ENCODE measurements at places on chromosomes 3 and 15.

- DNase-seq: no peak
These were observed 8.9 kb downstream of the HGD start for GRCh38 chr3:120673116-120673515.

DNA sequence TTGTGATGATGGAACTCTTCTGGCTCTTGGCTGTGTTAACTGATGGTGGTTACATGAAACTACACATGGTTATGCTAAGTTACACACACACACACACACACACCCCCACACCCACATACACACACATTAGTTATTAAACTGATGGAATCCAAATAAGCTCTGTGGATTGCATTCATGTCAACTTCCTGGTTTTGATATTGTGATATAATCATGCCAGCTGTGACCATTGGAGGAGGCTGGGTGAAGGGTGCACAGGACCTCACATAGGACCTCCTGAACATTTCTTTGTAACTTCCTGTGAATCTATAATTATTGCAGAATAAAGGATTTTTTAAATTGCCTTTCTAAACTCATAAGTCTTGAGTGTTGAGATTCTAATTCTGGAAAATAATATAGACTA lies 58.9 kb upstream of the LIMD1 start:
- no peak for DNase-seq

DNA sequence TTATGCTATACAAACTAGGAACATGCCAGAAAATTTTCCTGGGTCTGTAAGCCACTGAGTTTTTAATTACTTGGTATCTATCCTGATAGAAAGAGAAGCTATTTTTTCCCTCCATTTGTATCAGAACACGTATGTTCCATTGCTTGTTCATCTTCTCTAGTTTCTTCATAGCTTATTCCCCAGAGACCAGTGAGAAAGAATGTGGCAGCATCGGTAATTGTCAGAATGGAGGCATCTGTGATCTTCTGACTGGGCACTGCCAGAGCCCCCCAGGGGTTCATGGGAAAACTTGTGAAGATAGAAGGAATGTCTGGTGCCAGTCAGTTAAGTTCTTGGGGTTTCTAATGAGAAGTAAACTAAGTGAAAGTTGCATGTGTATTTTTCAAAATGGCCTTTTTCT lies 720.2 kb upstream of the GOLIM4 start:
- no peak for DNase-seq

- DNase-seq: no peak
These were observed 206.4 kb downstream of the STAG1 start for GRCh38 chr3:136545664-136546268.

DNA sequence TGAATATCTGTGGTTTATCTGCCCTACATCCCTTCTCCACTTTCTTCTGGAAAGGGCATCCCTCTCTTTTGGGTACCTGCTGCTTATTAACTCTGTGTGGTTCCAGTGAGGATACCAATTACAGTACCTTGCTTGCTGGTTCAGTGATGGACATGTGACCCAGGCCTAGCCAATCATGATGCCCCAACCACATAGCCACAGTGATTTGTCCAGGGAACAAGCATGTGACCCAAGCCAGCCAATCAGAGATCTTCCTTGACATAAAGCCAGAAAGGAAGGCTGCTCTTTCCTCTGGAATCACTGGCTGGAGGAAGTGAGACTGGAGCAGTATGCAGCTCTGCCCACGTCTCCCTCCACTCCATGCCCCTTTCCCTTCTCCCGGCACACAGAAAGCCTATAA lies 10.9 kb upstream of the TMEM158 start:
- DNase-seq: no peak

GRCh38 chr3:122188737-122189136 lies 5.3 kb downstream of the CASR start:
- DNase-seq: no peak

DNA sequence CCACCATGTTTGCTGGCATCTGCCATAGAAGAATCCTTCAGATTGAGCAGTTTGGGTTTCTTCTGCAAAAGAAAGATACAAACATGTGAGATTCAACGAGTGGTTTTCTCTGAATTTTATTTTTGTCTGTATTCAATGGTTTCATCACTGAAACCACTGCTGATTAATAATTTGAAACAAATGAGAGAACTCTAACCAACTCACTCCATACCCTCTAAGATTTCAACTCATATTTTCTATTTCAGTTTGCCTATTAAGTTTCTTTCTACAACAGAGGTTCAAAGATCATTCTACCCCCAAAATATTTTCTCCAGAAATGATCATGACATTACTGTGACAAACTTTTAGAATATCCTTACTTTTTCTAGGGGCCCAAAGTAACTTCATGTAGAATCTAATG lies 38.7 kb upstream of the MAN2C1 start:
- DNase-seq: no peak

GRCh38 chr15:95365511-95366107 lies 964.9 kb upstream of the NR2F2 start:
- DNase-seq: no peak

GRCh38 chr15:71044006-71044405 lies 71.3 kb upstream of the THSD4 start:
- no peak for DNase-seq

GRCh38 chr3:100499651-100500050 lies 7.2 kb downstream of the TMEM45A start:
- no peak for DNase-seq

DNA sequence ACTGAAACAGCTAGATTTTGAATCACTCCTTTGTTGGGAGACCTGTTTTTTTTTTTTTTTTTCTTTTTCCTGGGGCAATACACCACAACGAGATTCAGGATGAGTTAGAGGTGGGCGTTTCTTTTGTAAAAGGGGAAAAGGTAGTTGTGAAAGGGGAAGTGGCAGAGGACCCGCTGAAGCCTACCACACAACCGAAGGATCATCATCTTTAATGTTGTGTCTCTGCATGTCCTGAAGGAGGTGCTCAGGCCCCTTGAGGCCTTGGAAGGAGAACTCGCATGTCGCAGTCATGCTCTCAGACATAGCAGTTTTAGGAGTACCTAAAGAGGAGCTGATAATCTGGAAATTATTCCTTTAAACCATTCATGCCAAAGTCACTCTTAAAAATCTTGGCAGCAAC lies 137.9 kb upstream of the LRIG1 start:
- no peak for DNase-seq

GRCh38 chr3:150748684-150749047 lies 14.3 kb downstream of the SIAH2 start:
- DNase-seq: no peak

- no peak for DNase-seq
These were observed 170.1 kb downstream of the ROBO1 start for GRCh38 chr3:79597709-79598108.

GRCh38 chr15:52334491-52335160 lies 39.0 kb upstream of the MYO5C start:
- no peak for DNase-seq

Data from stimulated activated CD8-positive, alpha-beta memory T cell treated with anti-CD3 and anti-CD28 coated beads, Interleukin-4, amount 100 ng/mL, for 1 hour (primary cell).